Stimulated activated CD4-positive, alpha-beta T cell treated with anti-CD3 and anti-CD28 coated beads, Interleukin-4, amount 100 ng/mL, for 48 hours (primary cell): ENCODE measurements at places on chromosomes 6 and 20.

GRCh38 chr6:92047860-92048259, 1371.5 kb downstream of the EPHA7 start:
- DNase-seq, result no peak

- DNase-seq, result no peak
Measured at GRCh38 chr6:95546148-95546547, 31.2 kb upstream of the MANEA start.

GRCh38 chr6:5673019-5673790, 333.5 kb downstream of the NRN1 start:
- DNase-seq, result no peak

DNA sequence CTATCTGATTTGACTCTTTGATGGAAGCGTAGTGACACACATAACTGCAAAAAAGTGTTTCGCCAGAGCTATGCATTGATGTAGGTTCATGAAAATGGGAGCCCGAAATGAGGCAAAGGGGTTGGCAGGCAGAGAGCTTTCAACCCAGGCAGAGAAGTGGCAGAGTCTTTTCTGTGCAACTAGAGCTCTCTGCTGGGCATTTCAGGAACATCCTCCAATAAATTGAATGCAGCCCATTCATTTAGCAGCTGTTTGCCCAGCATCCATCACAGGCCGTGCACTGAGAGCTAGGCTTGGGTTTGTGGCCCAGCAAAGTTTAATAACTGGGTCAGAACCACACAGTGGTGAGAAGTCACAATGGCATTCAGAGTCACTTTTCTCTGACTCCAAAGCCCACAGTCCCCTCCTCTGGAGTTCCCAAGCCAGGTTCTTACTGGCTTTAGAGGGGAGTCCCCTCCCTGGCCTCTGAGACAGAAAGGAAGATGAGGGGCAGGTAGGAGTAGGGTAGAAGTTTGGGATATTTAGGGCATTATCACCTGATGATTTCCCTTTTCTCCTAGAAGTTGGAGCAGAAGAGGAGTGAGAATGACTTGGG, 31.8 kb upstream of the ELMO2 start:
- no peak for DNase-seq

DNA sequence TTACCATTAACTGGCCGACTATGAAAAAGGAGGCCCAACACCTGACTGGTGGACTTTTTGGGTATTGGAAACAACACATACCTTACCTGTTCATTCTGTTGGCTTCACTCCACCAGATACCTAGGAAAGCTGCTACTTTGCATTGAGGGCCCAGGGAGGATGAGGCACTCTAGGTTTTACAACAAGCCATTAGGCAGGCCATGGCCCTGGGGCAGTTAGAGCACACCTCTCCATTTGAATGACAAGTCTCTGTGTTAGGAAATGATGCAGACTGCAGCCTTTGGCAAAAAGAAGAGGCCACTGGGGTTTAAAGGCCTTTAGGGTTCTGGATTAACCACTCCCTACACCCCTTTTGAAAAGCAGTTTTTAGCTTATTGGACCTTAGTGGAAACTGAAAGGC, 144.3 kb downstream of the OR2B2 start:
- DNase-seq, result no peak

- DNase-seq, result no peak
Measured at GRCh38 chr6:6908121-6908520, 199.6 kb upstream of the RREB1 start.
